ENCODE measurements at places on chromosomes 1 and 21.

- DNase-seq = no peak
These were observed 134.6 kb upstream of the ADAMTS5 start for GRCh38 chr21:27101523-27101922.

DNA sequence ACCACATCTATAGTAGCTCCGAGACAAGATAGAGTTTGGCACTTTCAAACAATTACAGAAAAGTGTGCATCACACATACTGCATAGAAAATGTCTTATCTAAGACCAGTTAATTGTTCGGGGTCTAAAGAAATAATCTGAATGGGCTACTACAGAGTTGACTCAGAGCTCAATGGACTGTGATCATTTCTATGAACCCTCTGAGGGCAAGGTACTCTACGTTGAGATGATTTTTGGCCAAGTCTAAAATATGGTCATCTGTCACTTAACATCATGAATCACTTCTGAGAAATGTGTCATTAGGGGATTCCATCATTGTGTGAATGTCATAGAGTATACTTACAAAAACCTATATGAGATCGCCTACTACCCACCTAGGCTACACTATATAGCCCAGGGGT, 123.5 kb downstream of the SLC44A5 start:
- no peak for DNase-seq

- DNase-seq = no peak
These were observed 102.5 kb upstream of the ATP1B1 start for GRCh38 chr1:169003864-169004516.

DNA sequence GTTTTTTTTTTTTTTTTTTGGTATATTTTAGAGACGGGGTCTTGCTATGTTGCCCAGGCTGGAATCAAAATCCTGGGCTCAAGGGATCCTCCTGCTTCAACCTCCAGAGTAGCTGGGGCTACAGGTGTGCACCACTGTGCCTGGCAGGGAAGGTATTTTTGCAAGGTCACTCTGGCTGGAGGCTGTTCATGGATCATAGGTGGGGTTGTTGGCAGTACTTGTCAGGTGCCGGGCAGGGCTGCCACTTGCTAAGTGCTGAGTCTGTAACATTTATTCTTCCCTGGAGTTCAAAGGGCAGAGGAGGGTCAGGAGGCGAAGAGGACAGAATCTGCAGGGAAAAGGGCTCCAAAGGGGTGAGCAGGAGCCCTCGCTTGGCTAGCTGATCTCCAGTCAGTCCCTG, 24.1 kb downstream of the A3GALT2 start:
- no peak for DNase-seq

DNA sequence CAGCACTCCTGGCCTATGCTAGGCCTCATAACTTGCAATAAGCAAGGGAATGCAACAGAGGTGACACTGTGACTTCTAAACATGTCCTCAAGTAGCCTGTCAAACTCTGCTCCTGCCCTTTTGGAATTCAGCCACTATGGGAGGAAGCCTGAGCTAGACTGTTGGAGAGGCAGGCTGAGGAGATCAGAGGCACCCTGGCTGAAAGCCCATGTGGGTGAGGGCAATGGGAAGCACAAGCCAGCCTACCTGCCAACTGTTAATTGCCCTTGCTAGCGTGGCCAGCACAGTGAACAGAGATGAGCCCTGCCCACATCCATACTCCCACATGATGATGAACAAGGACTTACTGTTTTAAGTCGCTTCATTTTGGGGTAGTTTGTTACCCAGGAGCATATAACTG, 17.7 kb downstream of the GNB1 start:
- no peak for DNase-seq

DNA sequence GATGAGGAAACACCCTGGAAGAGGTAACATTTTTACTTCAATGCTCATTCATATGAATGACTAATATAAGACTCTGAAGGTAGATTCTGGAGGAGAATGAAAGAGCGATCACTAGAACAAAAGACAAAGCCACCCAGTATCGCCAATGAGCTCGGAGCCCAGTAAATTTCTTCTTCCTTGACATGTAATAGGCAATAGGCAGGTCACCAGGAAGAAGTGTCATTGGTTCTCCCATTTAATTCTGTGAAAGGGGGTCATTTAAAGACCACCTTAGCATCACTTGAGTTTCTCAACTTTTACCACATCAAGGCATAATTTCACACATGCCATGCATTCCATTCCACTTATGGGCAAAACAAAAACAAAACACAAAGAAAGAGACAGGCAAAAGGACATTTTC, 7.9 kb downstream of the TNFSF18 start:
- no peak for DNase-seq

DNA sequence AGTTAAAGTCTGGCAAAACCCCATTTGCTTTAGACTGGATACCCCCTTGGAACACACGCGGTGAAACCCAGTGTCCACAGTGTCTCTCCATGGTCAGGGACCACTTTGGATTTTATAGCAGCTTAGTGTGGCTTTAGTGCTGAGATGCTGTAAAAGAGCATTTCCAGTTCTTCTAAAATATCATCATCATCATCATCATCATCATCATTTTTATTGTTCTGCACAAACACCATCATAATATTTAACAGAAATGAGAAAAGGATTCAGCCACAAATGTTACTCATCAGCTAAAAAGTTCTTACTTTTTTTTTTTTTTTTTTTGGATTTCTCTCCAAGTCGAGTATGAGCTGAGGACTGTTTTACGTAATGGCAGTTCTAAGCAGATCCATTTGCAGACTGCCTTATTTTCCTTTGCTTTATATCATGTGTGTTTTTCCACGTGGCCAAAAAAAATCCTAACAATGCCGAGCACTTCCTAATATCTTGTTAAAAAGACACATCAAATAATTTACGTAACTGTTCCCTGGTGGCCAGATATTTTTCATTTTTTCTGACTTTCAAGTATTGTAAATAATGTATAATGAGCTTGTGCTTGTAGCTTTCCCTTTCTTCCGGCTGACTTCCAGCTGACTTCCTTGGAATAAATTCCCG, 62.8 kb downstream of the EVA1C start:
- DNase-seq = no peak

DNA sequence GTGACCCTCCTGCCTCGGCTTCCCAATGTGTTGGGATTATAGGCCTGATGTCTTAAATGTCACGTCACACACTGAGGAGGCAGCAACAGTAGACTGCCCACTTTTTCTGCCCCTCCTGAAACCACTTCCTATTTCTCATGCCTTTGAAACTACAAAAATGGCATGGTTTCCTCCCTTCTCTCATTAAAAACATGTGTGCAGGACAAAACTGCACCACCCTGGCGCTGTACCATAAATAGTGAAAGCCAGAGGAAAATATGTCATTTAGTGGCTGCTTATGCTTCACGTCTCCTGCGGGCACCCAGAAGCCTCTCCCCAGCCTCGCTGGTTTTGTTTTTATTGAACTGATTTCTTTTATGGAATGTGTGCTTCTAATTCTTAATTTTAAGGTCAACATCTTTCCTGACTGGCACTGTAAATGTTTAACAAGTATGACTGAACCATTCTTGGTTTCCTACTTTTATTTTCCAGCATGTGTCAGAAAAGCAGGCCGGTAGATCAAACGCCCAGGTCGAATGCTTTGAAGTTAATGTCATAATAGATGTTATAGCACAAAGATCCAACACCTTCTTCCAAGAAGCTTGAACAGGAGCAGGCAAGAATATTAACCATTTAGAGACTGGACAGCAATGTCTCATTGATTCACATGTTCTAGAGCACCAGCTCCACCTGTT, 59.6 kb upstream of the C1orf87 start:
- DNase-seq = no peak

GRCh38 chr1:110380672-110381283, 10.0 kb downstream of the SLC16A4 start:
- DNase-seq = no peak

DNA sequence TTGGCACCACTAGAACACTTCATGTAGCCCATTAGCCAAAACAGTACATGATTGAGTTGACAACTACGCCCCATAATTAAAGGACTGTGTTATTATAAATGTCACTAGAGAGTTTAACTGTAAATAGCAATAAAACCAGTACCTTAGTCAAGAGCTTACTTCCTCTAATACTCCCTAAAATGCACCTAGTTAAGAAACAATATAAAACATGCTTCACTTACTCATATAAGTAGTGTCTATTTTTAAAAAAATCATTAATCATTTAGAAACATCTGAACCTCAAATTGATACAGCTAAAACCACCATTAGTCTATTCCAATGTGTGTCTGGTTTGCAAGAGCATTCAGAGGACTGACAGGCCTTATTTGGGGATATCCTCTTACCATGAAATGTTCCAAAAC, 25.3 kb downstream of the PTP4A2 start:
- no peak for DNase-seq

- no peak for DNase-seq
These were observed 23.8 kb upstream of the TINAGL1 start for GRCh38 chr1:31552489-31552888.

DNA sequence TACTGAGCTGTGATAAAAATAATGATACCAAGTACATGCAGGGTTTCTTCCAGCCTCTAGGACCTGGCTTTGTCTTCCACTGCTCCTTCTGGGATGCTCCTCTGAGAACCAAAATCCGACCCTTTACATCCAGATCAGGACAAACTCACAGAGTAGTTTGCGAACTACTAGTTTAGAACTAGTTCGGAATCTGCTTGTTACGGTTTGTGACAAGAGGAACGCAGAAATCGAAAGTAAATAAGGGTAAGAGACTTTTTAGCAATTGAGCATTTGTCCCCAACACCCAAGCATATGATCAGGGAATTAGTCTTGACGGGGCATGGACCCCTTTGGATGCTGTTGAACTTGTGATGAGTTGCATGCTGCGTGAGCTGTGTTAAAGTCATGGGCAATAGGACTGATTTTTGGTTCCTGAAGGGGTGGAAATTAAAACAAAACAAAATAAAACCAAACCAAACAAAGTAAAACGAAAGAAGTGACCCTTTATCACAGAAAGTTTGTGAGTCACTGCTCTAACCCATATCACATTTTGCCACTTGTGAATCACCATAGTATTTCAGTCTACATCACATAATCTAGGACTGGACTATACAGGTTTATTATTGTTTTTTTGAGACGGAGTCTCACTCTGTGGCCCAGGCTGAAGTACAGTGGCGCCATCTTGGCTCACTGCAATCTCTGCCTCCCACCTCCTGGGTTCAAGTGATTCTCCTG, 35.7 kb upstream of the ERRFI1 start:
- DNase-seq = no peak
